A549 (cell line): ENCODE measurements at places on chromosomes 11 and 22. TPM values are rescaled to one million over a fixed set of nuclear protein-coding genes. Genes with fewer than 3 reads are reported as not detected.

GRCh38 chr11:76644591-76644990 is 26.0 kb downstream of the LRRC32 start:
- DNase-seq: no peak

DNA sequence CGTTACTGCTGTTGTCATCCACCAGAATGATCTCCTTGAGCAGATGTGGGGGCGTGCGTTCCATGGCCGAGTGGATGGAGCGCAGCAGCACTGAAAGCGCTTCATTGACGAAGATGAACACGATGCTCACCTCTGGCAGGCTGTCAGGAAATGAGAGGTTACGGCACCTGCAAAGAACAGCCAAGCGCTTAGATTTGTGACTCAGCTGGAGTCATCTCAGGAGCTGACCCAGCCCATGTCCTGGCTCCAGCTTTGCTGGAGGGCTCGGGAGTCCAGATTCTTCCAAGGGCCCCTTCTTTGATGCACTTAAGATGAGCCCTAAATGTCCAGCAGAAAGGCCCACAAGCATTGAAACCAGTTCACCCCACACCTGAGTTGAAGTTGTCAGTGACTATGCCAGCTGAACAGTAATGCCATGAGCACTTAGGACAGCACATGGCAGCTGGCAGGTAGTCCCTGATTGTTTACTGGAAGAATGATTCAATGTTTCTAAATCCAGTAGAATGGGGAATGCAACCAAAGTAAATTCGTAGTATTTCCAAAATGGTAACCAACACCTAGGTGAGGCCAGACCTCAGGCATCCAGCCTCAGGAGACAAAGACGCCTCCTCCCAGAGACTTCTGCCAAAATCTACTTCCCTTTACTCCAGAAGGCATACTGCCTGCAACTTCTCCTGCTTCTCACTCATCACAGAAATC is 79.7 kb upstream of the CSNK2A3 start:
- no peak for DNase-seq

DNA sequence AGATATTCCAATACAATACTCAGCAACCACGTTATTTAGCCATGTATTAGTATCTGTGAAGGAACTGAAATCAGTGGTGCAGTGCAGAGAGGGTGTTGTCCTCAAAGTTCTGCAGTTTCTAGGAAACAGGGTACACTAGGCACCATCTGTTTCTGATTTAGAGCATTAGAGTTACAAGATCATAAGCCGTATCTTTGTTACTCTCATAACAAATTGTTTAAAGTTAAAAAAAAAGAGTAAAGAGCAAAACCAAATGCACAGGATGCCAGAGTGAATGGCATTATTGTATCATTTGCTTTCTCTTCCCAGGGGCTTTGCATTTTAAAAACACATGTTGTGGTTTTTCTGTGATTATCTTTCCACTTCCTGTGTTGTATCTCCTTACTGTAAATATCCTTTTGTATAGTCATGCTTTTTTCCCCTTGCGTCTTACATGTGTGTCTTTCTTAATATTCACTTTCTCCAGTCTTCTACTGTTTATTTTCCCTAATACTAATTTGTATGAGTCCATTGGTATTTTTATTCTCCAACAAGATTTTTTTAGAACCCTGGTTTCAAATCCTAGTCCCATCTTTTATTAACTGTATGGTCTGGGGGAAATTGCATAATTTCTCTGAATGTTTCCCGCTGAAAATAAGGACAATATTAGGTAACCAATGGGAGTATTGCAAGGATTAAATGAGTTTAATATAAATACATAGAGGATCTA is 15.2 kb upstream of the NUP160 start:
- no peak for DNase-seq

- no peak for DNase-seq
Observed at GRCh38 chr11:20374741-20375300, 11.3 kb downstream of the HTATIP2 start.

GRCh38 chr11:123122852-123123251 is 60.9 kb upstream of the HSPA8 start:
- DNase-seq: no peak

- DNase-seq: peak; percentile 100
Observed at GRCh38 chr11:68014157-68014946, 4.2 kb downstream of the ALDH3B1 start.

GRCh38 chr11:100593291-100593690 is 93.8 kb upstream of the ARHGAP42 start:
- DNase-seq: no peak

DNA sequence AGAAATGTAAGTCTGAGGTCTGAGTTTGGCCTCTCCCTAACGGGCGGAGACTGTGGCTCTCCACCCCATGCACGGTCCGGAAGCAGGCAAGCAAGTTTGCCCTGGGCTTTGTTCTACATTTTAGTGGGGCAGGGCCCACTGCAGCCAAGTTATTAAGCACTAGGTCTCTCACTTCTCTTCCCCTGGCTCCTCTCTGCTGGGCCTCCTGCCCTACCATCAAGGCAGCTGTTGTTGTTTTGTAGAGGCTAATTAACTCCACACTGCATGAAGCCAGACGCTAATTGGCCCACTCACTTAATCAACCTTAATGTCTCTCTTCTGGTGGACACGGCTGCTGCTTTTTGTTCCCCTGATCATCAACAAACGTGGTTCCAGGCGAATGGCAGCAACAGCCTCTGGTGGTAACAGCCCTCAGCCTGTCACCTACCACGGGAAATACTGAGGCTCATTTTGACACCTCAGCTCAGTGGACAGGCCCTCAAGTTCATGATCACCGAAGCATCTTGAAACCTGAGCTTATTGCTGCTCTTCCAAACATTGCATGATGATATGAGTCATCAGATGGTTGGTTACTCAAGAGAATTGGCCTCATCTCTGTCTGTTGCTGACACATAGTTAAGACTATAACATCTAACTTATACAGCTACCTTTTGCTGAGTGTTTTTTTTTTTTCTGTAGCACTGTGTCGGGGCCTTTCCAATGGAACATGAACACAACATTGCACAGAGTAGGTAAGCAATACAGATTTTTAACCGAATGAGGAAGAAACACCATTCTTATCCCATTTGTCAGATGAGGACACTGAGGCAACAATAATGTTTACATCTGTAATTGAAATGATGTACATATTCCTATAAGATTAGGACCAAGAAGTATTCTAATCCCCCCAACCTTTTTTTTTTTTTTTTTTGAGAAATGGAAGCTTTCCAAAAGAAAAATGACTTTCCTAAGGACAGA is 20.8 kb upstream of the LMO2 start:
- DNase-seq: peak; percentile 41

- DNase-seq: no peak
Observed at GRCh38 chr11:63445118-63445517, 45.8 kb downstream of the PLAAT5 start.

GRCh38 chr22:21108379-21109115 is 62.8 kb downstream of the LRRC74B start:
- no peak for DNase-seq

GRCh38 chr22:37623075-37624016 is 14.7 kb downstream of the GGA1 start:
- DNase-seq: peak; percentile 57

DNA sequence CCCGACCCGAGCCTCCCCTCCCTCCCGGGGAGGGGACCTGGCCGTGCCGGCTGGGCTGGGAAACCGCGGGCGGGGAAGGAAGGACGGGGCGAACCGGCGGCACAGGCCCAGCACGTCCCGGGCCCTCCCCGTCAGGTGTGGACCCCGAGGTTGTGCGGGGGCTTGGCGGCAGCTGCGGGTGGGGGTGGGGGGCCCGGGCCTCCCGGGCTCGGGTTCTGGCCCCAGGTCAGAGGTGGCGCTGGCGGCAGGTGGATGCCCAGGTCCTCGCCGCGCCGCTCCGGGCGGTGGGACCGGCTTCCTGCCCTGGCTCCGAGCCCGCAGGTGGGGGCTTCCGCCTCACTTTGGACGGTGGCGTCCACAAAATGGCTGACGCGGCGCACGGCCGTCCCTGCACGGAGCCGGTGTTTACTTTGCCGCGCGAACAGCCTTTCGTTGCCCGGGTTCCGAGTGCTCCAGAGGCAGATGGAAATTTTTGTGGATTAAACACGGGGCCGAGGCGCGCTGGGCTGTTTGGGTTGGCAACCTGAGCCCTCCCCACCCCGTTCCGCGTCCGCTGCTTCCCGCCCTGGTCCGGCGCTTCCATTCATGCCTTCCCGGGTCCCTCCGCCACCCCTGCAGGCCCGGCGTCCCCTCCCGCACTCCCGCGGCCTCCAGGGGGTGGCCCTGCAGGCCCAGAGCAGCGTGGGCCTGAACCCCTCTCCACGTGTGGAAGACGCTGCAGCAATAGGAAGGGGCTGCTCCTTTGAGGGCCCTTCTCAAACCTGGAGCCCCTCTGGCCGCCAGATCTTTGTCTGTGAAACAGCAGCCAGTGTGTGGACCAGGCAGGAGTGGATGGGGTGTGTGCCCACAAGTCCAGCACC is 92.0 kb upstream of the KCNQ1OT1 start:
- no peak for DNase-seq

- DNase-seq: no peak
Observed at GRCh38 chr11:8692417-8692816, 9.8 kb downstream of the RPL27A start.

- no peak for DNase-seq
Observed at GRCh38 chr22:45150139-45150538, 13.6 kb upstream of the NUP50 start.

DNA sequence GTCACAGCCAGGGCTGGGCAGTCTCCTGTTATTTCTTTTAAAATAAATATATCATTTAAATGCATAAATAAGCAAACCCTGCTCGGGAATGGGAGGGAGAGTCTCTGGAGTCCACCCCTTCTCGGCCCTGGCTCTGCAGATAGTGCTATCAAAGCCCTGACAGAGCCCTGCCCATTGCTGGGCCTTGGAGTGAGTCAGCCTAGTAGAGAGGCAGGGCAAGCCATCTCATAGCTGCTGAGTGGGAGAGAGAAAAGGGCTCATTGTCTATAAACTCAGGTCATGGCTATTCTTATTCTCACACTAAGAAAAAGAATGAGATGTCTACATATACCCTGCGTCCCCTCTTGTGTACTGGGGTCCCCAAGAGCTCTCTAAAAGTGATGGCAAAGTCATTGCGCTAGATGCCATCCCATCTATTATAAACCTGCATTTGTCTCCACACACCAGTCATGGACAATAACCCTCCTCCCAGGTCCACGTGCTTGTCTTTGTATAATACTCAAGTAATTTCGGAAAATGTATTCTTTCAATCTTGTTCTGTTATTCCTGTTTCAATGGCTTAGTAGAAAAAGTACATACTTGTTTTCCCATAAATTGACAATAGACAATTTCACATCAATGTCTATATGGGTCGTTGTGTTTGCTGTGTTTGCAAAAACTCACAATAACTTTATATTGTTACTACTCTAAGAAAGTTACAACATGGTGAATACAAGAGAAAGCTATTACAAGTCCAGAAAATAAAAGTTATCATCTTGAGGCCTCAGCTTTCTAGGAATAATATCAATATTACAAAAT is 13.4 kb downstream of the OR51B4 start:
- DNase-seq: no peak

The RNF26 gene
- 23.3 to 26.5 TPM (median 25.4 TPM) in 3 replicates for polyA plus RNA-seq

The PRG3 gene
- not detected in 3 replicates for polyA plus RNA-seq

The CREB3L1 gene
- 2.1 to 2.7 TPM (median 2.3 TPM) in 3 replicates for polyA plus RNA-seq

The LARGE2 gene
- polyA plus RNA-seq: 1.4 to 2.3 TPM (median 2.1 TPM) in 3 replicates

The C11orf97 gene
- not detected in 3 replicates for polyA plus RNA-seq

The MYOD1 gene
- polyA plus RNA-seq: not detected in 3 replicates

The CYP2D6 gene
- polyA plus RNA-seq: 0.63 to 1.0 TPM (median 0.91 TPM) in 3 replicates

The WNT7B gene
- polyA plus RNA-seq: 80.8 to 92.0 TPM (median 82.2 TPM) in 3 replicates

The STIM1 gene
- 32.8 to 35.3 TPM (median 35.2 TPM) in 3 replicates for polyA plus RNA-seq

The DDTL gene
- polyA plus RNA-seq: 2.5 to 3.2 TPM (median 2.7 TPM) in 3 replicates

The ADM2 gene
- polyA plus RNA-seq: 0.46 to 0.62 TPM (median 0.50 TPM) in 3 replicates
